Cortex of kidney (tissue), 1 donor: ENCODE measurements at places on chromosomes 6 and 20.
A peak's percentile ranks its signal among the peaks of the same experiment; 100 is the strongest.

DNA sequence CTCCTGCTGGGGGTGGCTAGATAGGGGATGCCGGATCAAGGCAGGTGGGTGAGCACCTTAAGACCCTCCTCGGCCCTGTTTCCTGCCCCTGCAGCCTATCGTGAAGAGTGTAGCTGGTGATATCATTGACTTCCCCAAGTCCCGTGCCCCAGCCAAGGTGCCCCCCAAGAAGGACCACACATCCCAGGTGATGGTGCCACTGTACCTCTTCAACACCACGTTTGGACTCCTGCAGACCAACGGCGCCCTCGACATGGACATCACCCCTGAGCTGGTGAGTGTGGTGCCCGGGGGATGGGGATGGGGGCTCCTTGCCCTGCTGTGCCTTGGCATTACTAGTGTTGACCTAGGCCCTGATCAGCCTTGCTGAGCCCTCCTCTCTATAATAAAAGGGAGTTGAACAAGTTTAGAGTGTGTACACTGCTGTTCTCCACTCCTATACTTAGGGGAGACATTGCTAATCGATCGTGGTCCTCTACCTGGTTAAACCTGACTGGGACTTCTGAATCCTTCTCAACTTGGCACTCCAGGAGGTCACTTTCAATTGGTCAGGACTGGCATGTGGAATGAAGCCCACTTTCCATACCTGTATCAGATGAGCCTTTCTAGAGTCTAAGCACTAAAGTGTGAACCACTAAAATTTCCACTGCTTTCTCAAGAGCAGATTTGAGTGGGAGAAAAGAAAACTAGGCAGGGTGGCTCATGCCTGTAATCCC is 11.0 kb downstream of the BPIFB3 start:
- DNase-seq: no peak

DNA sequence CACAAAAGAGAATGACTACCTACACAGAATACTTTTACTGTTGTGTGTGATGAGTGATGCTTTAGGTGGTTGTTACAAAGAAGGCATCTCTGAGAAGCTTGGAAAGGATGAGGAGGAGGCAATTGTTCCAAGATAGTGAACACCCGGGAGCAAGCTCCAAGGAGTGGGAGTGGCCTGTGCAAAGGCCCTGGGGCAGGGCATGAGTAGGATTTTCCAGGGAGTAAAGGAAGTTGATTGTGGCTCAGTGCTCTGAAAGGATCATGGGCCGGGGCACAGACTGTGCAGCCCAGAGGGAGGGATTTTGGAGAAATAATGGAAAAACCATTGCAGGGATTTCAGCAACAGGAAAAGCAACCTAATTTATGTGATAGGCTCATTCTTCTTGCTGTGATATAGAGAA is 264.3 kb downstream of the CDH26 start:
- DNase-seq: no peak

GRCh38 chr6:92361990-92362389 is 1057.4 kb downstream of the EPHA7 start:
- no peak for DNase-seq

DNA sequence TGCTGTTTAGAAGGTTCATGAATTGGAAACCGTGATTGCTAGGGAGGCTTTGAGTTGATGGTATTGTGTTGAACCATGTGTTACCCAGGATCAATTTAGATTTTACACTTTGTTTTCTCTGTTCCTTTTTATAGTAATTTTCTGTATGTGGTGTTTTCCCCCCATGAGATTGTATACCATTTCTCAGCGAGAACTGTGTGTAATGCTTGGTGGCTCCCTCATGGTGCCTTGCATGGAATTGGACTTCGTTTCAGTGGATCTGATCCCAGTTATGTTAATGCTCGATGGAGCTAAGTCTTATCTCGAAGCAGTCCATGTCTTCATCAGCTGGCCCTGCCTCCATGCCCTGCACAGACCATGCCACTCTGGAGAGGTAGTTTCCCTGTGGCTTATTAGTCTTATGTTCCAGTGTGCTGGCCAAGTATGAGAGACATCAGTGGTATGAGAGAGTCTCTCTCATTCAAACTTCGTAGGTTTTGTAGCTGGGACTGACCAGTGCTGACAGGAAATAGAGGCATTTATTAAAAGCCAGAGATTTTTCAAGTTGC is 18.7 kb downstream of the PTPN1 start:
- DNase-seq: no peak

- DNase-seq: no peak
Observed at GRCh38 chr6:30747902-30748769, 3.8 kb upstream of the IER3 start.

DNA sequence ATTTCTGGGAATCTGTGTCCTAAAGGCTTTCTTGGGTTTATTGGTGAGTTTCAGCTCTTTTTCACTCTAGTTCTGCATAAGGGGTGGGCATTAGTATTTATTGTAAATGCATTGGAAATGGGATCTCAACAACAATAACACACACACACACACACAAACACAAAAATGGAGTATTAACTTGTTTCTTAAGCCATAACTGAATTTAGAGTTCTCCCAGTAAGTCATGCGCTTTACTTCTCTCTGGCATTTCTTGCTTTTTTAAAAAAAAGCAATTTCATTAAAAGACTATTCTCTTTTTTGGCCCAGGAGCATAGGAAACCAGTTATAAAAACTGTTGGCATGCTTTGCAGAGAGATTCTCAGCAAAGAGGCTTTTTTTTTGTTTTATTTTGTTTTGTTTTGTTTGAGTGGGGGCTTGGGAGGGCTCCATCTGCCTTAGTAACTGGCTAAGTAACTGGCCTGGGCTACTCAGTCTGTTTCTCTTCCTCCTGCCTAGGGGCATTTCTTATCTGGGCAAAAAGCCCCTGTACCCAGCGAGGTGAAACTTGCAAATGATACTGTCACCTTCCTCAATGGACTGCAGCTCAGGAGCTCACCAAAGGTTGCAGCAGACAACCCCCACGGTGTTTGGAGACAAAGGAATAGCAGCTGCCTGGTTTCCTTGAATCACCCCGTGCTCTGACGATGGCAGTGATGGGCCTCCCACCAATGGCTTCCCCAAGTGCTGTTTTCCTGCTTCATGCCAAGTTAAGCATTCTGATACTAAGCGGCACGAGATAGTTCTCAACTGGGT is 128.5 kb downstream of the BCAS1 start:
- no peak for DNase-seq

GRCh38 chr6:52420668-52421358 is 671 bp downstream of the EFHC1 start:
- no peak for DNase-seq

DNA sequence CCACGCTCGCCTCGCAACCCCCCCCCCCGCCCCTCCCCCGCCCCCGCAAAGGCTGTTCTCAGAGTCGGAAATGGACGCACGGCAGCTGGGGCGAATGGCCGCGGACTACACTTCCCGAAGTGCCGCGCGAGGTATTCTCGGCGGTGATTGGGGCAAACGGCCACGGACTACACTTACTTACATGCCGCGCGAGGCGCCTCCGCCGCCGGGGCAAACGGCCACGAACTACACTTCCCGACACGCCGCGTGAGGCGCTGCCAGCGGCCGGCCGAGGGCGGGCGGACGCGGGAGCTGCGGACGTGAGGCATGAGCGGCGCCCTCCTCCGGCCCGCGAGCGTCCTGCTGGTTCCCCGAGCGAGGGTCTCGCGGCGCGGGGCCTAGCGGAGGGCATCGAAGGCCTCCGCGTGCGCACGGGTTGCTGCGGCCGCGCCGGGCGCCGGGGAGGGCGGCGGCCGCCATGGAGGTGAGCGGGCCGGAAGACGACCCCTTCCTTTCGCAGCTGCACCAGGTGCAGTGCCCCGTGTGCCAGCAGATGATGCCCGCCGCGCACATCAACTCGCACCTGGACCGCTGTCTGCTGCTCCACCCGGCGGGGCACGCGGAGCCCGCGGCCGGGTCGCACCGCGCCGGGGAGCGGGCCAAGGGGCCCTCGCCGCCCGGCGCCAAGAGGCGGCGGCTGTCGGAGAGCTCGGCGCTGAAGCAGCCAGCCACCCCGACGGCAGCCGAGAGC is at the start of gene WRNIP1:
WRNIP1 (plus strand) TSS at position 228 of the 730 bp plus-strand sequence; CDS start at position 458, 230 bp downstream.
- peak; percentile 54 for DNase-seq

DNA sequence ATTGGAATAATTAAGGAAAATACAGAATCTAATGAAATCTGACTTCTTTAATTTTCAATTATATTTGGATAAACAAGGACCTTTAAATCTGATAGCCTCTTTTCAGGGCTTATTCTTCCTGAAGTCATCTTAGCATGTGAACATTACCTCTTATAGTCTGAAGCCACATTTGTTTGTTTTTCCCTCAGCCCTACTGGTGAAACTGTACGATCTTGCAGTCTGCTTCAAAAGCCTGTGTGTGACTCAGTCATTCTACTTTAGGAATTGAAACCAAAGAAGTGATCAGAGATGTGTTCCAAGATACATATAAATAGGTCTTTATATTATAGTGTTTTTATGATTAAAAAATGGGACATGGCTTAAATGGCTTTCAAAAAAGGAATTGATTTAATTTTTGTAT is 67.5 kb downstream of the MACROD2 start:
- no peak for DNase-seq

DNA sequence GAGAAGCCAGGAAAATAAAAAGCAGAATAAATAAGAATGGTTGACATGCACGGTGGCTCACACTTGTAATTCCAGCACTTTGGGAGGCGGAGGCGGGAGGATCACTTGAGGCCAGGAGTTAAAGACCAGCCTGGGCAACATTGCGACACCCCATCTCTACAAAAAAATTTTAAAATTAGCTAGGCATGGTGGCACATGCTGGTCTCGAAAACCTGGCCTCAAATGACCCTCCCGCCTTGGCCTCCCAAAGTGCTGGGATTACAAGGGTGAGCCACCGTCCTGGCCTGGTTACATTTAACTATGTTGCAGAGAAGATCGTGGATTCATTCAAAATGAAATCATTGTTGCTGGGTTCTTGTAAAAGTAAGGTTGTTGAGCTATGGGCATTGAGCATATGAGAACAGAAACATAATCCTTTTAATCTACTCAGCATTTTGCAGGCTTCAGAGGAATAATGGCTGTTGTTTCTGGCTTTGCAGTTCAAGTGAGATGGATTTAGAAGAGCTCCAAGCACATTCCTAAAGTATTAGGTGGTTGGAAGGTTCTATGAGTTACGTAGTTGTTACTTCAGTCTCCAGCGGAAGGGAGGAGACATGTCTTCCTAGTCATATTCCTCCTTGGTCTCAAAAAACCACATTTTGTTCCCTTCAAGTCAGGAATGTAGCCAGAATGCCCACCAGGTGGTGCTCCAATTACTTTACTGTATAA is 45.6 kb upstream of the RAB23 start:
- DNase-seq: no peak

DNA sequence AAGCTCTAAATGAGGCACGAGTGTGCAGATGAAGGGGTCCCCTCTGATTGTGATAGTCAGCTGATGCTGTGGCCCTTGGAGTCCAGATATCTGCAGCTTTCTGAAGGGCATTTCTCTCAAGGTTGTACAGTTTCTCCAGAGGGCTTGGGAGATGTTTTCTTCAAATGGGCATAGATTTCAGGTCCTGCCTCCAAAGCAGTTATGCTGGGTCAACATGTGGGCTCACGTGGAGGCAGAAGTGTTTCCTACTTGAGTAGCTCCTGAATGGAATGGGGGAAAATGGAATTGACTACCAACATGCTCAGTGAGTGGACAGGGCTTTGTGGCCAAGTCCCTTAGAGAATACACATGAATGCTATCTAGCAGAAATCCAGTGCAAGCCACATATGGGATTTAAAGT is 360.7 kb downstream of the SAMD5 start:
- DNase-seq: no peak

DNA sequence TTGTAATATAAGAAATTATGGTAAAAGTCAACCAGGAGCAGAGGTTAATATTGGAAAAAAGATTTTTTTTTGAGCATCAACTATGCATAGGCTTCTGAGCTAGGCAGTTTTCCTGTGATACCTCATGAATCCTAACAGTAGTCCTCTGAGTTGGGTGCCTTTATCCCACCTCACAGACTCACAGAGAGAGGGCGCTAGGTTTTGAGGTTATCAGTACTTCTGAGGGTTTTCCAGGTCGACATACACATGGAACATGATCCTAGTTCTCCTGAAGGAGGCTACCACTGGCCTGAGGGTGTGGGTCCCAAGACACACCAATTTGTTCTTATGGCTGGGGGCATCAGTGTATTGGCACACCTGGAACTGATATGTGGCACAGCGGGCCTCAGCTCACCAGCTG is 358.8 kb upstream of the JAG1 start:
- no peak for DNase-seq

- no peak for DNase-seq
Observed at GRCh38 chr6:35473850-35474130, 5.6 kb downstream of the RPL10A start.
